ENCODE measurements at places on chromosomes 4 and X.

- DNase-seq = no peak
These were observed 2106.0 kb downstream of the PCDH7 start for GRCh38 chr4:32826169-32826568.

DNA sequence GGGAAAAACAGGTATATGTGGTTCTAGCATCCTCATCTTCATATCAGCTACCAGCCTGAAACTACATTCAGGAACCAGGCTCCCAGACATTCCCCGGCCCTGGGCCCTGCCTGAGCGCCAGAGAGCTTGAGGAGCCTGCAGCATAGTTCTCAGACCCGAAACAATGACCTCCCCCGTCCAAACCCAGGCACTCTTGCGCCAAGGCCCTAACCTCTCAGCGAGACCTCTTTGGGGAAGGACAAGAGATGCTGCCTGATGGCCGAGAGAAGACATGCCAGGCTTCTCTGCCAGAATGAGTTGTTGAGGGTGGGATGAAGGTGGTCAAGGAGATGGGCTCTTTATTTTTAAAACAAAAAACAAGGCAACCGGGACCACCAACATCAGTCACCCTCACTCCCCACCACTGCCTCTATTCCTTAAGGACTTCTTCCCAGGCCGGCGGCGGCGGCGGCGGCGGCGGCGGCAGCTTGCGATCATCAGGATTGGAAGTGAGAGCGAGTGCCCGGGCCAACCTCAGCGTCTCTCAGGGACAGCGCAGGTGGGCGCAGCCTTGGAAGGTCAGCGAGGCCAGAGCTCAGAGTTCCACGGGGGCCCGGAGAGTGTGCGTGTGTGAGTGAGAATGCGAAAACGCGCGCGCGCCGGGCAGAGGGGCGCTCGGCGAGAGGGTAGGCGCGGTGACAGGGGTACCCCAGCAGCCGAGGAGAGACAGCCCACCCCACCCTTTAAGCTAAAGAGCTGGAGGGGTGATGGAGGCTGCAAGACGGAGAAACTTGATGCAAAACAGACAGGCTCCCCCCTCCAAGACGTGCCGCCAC, 601 bp downstream of the INPP4B start:
- no peak for DNase-seq

DNA sequence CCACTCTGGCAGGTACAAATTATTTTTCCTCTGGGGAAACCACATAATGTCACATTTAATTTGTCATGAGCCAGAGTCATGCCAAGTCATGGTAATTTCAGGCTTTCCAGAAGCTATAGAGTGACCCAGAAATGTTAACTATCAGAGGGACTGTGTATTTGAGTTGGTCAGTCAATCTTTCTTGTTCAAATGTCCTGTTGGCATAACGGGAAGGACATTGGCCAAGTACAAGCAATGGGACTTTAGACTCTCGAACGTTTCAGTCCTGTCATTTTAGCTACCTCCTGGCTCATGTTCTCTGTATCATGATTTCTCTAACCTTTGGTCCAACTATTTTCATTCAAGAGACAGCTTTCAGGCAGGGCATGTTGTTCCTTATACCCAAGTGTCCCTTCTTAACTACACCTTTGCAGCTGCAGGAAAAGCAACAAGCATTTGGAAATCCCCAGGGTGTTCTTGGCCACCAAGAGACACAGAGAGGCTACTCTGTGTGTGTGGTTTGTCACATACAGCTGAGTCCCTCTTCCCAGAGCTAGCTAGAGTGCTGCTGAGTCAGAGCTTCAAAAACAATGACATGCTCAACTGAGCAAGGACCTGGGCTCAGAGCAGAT, 142.6 kb downstream of the EGF start:
- DNase-seq = no peak

DNA sequence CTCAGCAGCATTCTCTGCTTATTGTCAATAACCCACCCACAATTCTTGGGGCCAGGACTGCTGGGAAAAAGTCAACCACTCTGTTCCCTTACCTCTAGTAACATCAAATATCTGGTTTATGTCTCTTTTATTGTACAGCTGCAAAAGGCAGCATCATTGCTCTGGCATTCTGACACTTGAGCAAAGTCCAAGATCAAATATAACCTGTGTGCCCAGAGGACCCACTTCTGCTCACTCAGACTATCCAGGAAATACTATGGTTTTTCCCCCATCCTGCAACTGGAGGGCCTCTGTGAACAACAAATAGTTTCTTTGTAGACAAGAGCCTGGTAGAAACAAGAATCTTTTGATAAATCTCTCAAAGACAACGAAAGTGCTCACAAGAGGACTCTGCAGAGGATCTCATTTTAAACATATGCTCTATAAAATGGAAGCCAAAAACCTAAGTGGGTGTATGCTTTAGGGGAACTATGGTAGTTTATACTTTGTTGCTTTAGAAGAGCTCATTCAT, 154.7 kb downstream of the RAB28 start:
- no peak for DNase-seq

- DNase-seq = no peak
These were observed 126.5 kb downstream of the QDPR start for GRCh38 chr4:17385403-17385802.

DNA sequence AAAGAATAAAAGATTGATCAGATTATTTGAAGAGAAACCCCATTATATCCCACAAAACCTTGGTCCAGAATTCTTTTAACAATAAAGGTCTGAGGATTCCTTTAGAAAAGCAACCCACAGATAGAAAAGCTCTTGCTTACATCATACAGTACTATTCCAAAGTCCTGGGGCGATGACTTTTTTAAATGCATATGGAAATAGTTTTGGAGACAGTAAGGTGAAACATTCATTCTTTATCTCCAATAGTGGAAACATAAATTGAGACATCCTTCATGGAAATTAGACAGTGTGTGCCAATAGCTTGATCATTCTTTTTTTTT, 85.7 kb upstream of the UCP1 start:
- DNase-seq = no peak

GRCh38 chr4:108152980-108153379, 15.8 kb downstream of the LEF1 start:
- DNase-seq = no peak

GRCh38 chr4:53066155-53066554, 204.0 kb downstream of the RASL11B start:
- DNase-seq = no peak

- DNase-seq = no peak
These were observed 298.1 kb downstream of the UNC5C start for GRCh38 chr4:95250544-95251137.

DNA sequence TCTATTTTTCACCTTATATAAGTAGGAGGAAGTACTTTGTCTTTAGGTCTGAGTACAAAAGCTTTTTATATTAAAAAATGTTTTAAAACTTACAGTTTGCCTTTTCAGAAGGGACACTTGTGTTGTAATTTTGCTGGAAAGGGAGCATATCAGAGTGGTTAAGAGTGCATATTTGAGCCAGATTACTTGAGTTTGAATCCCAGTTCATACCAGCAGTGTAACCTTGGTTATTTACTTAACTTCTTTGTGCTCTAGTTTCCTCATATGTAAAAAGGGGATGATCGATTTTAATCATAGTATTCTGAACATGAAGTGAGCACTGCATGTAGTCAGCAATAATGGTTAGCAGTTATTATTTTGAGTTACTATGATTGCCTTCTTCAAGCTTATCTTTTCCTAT, 78.3 kb upstream of the SLC4A4 start:
- DNase-seq = no peak

DNA sequence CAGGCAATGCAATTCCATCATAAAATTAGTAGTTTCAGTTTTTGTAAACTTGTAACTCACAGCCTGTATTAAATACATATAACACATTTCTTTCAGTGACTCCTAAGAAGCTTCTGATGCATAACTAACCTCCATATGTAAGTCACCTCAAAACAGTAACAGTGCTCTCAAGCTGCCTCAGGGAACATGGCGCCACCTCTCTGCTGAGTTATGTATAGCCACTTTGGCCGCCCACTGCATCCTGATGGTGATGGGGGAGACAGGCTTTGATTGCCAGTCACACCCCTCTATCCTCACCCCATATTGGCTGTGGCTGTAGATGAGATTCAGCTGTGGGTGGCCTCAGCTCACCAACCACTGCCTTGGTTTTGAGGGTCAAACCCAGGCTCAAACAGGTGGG, 54.3 kb downstream of the LRBA start:
- no peak for DNase-seq

DNA sequence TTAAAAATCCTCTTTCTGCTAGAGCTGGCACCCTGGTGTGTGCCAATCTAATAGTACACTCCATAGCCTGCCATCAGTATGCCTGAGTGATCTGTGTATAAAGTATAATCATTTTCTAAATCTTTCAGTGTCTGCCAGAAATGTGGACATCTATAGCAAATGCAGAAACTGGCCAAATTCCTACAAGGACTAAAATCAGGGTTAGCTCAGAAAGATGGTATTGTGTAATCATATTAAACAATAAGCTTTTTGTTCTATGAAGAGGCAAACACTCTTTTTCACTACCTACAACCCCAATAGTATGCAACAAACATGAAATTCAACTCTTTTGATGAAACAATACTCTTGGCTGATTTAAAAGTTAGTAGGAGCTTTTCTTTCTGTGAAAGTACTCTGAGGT, 7.7 kb upstream of the TXLNG start:
- no peak for DNase-seq

DNA sequence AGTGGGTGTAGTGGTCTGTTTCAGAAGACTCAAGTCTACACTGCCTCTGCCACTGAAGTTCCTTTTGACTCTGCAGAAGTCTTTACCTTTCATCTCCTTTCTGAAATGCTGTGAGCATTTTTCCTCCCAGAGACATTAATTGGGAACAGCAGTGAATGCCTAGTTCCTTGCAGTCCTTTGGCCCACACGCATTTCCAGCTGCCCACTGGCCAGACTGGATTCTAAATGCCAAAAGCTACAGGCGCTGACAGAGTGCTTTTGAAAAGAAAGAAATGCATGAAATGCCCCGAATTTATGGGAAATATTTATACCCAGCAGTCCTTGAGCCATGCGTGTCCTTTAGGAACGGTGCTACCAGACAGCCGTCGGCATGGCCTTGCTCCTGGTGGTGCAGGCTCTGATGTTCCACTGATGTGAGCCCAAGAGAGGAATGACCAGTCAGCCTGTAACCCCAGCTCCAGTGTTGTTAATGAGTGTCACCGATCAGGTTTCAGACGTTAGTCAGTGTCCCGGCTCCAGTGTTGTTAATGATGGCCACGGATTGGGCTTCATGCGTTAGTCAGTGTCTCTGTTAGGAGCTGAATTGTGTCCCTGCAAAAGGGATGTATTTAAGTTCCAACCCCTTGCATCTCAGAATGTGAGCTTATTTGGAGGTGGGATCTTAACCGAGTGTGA, 132.6 kb downstream of the TBL1X start:
- no peak for DNase-seq

GRCh38 chrX:68919707-68920106, 90.9 kb downstream of the EFNB1 start:
- DNase-seq = no peak

DNA sequence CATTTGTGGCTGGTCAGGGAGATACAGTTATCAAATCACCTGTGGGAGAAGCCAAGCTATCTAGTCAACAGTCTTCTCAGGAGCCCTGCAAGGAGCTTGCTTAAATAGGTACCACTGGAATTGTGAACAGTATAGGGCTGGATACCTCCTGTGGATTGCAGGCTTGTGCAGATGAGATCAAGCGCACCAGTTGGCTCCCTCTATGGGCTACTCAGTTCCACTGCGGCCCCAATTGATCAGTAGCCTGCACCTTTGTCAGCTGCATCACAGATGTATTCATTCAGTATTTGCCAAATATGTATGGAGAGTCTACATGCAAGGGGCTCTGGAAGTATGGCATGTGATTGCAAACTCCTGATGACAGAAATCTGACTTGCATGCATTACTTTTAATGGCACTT, 28.6 kb downstream of the TEX13A start:
- DNase-seq = no peak

GRCh38 chrX:132373610-132374009, 115.2 kb downstream of the MBNL3 start:
- no peak for DNase-seq

GRCh38 chr4:75494563-75494962, 19.6 kb downstream of the RCHY1 start:
- DNase-seq = no peak

DNA sequence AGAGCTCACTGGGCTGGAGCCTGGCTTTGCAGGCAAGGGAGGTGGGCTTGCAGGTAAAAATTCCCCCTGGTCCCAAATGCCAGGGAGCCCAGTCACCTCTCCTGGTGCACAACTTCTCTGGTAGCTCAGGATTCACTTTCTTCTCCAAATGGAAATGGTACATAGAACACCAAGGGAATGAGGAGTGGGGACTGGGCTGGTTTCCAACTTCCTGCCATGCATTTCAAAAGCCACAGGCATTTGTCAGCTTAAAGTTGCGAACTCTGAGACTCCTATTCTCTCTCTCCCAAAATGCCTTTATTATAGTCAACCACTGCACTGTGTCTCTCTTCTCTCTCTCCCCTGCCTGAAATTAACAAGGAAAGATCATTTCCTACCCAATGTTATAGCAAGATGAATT, 177.3 kb downstream of the GRIA3 start:
- no peak for DNase-seq

GRCh38 chrX:47637546-47638195, 7.9 kb upstream of the CFP start:
- DNase-seq = no peak

- DNase-seq = no peak
These were observed 811 bp downstream of the FLNA start for GRCh38 chrX:154373340-154374306.

DNA sequence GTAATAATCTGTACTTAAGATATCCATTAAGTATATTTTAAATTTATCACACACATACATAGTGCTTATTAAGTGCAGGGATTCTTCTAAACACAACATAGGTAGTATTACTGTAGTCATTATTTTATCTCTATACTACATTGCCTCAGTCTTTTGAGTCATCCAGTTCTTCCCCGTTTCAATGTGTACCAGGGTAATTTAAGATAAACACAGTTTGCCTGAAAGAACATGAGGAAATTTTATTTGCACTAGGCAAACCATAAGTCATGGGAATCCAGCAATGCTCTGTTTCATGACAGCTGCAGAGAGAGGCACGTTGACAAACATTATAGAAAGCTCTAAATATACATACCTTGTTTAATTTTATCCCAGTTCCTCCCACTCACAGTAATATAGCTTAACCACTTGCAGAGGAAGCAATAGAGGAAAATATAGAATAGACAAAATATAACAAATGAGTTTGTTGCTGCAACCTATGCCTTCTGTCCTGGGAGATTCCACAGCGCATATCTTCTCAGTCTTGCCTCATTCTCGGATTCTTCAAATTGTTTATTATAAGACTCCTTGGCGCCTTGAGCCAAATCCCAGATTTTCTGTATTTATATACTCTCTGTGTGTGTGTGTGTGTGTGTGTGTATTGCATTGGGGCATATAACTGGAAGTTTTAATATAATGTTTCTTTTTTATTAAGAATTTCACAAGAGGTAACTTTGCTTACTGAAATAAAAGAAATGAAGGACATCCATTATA, 258.6 kb downstream of the FAM133A start:
- DNase-seq = no peak

- DNase-seq = no peak
These were observed 83.5 kb downstream of the LNX1 start for GRCh38 chr4:53507671-53508286.

DNA sequence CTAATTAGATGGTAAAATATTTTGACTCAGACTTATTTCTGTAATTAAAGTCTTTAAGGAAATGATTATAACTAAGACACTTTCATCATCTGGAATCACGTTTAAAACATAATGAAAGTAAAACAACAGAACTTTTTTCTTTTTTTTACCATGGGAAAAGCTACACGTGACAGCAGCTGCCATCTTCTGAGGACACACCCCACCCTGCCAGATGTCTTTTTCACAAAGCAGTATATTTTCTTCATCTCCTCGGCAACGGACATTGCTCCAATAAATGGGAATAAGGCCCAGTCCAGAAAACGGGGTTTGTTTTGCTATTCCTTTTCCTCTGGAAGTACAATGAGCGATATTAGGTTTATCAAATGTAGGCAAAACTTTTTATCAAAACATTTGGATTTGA, 17.5 kb downstream of the PRSS12 start:
- no peak for DNase-seq
